ENCODE measurements at places on chromosomes 16 and 17.

DNA sequence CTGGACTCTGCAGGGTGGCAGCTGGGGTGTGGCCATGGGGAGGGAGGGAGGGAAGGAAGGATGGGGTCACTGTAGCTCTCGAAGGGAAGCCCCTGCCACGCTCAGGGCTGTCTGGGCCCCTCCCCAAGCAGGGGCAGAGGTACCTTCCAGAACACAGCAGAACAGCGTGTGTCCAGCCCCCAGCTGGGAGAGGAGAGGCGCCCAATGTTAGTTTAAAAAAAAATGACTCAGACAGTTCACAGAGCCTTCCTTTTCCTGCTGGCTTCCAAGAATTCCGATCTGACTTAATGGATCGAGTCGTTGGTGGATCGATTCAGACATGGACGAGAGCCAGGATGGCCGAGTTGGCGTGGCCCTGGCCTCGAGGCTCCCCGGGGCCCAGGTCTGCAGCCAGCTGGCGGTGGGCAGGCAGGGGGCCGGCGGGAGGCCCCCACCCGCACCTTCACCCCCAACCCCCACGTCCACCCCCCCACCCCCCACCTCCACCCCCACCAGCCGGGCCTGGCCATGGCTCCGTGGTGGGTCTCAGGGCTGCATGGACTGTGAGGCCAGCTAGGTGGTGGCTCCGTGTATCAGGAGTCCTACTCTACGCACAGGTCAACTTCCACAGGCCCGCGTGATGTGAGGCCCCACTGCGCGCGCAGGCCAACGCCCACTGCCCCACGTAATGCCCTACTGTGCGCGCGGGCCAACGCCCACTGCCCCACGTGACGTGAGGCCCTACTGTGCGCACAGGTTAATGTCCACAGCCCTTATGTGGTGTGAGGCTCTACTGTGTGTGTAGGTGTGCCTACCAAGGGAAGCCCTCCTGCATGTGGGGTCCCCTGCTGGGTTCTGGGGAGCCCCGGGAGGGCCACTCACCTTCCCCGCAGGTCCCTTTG, 21.8 kb downstream of the CACNA1H start:
- DNase-seq: no peak

GRCh38 chr16:18941471-18941870, 15.3 kb upstream of the SMG1 start:
- DNase-seq: no peak

DNA sequence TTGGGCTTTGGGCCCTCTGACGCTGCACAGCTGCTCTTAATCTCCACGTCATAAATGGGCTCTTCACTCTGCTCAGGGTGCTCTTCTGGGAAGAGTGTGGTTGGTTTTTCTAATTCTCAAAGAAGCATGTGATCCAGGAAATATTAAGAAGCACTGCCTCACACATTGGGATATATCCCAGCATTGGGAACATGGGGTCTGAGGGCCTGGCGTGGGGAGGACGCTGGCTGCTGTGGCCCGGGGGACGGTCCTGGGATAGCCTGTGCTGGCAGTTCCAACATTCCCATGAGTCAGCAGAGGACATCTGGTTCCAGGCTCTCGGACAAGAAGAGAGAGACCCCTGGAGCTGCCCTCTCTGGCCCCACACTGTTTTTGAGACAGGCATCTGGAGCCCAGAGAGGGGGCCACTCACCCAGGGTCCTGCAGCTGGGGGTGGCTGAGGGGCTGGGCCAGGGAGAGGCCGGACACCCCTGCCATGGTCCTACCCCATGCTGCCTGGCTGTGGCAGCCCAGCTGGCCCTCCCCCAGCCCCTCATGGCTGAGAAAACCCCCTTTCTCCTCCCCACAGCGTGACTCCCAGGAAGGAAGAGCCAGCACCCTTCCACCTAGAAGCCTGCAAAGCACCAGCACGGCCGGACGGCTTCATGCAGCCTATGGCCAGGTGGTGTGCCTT, 58.8 kb downstream of the NT5M start:
- DNase-seq: no peak

DNA sequence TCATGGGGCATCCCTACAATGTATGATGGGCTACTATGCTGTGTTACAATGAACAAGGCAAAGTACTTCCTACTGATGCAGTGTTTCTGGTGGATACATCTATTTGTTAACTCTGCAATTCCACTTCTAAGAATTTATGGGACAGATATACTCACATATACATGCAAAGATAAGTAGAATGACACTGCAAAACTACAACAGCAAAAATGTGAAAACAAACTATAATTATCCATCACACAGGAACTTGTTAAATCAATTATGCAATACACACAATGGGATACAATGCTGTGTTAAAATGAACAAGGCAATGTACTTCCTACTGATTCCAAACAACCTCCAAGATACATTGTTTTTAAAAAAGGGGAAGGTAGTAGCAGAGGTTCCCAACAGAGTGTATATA, 3.2 kb downstream of the DDX52 start:
- DNase-seq: no peak

DNA sequence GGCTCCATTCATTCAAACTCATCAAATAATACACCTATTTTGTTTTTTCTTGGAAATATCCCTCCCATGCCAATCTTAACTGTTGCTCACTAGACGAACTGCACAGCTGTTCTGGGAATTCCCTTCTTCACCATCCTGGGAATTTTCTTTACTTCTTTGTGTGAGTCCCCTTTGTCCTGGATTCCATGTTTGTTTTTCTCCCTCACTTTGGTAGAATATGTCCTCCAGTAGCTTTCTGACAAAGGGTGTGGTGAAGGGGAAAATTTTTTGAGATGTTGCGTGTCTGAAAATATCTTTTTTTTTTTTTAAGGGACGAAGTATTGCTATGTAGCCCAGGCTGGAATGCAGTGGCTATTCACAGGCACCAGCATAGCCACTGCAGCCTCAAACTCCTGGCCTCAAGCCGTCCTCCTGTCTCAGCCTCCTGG, 17.2 kb upstream of the UTP6 start:
- DNase-seq: no peak
